ENCODE measurements at places on chromosomes 2 and 18. TPM values are rescaled to one million over a fixed set of nuclear protein-coding genes. Genes with fewer than 3 reads are reported as not detected.

DNA sequence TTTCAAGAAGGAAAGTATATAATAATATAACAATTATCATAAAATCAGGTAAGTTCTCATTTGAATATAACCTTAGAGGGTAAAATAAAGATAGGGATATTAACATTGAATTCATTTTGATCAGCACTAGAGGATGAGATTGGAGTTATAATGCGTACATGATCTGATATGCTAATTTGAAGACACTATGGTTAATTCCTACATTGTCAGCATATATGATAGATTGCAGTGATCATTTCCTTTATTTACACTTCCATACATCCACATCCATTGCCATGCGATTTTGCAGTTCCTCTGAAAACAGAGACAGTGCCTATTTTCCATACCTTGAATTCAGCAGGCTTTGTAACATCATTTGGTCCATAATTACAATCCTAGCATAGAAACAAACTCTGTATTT, 519.2 kb downstream of the CCDC85A start:
- DNase-seq = no peak

GRCh38 chr18:49970319-49970718, 157.0 kb upstream of the ACAA2 start:
- DNase-seq = no peak

DNA sequence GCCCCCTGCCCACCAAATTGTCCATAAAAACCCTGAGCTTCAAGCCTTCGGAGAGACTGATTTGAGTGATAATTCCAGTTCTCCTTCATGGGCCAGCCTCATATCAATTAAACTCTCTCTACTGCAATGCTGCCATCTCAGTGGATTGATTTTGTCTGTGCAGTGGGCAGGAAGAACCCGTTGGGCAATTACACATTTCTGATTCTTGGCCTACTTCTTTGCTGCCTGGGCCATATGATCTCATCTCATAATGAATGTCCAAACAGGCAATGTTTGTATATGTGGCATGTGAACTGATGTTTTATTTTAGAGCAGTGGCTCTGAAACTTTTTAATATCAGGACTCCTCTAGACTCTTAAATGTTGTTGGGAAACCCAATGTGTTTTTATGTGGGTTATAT, 101.2 kb upstream of the SLC38A11 start:
- no peak for DNase-seq

GRCh38 chr2:75561566-75562512, 1.1 kb upstream of the EVA1A start:
- DNase-seq = no peak

- no peak for DNase-seq
Measured at GRCh38 chr18:44579028-44579702, 101.5 kb upstream of the SETBP1 start.

The TCF23 gene
- 0.09 TPM for polyA plus RNA-seq

GRCh38 chr18:79533591-79533990, 137.9 kb downstream of the NFATC1 start:
- no peak for DNase-seq

DNA sequence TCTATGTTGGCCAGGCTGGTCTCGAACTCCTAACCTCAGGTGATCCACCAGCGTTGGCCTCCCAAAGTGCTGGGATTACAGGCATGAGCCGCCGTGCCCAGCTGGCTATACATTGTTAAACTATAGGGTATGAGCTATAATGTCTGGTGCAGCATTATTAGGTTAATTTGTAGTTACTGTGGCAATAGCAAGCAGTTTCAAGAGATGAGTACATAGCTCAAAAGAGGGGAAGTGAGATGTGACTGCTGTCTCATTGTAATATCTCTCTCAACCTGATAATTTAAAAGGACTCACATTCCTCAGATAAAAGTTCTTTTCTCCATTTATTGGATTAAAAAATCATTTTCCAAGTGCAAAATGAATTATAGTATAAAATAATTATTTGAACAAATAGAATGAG, 116.4 kb downstream of the INO80D start:
- DNase-seq = no peak
